ENCODE measurements at places on chromosomes 2 and 18.

- peak; percentile 44 for DNase-seq
Observed at GRCh38 chr2:21042958-21043743, 722 bp downstream of the APOB start.

GRCh38 chr2:101387151-101387834 is at the start of gene CREG2:
Gene CREG2 (minus strand): TSS chr2:101387503. CDS start chr2:101387457, 46 bp downstream.
- DNase-seq: peak; percentile 51

GRCh38 chr18:80210312-80211083 is 36.8 kb downstream of the PARD6G start:
- no peak for DNase-seq

GRCh38 chr18:36298126-36298741 is 721 bp downstream of the FHOD3 start:
- no peak for DNase-seq

- no peak for DNase-seq
Observed at GRCh38 chr2:150566289-150566688, 78.8 kb upstream of the RND3 start.

GRCh38 chr2:29613792-29614266 is 307.6 kb downstream of the ALK start:
- DNase-seq: no peak

GRCh38 chr2:15389895-15390294 is 171.2 kb downstream of the NBAS start:
- no peak for DNase-seq

GRCh38 chr2:23696752-23697045 is 230.2 kb downstream of the ATAD2B start:
- no peak for DNase-seq

DNA sequence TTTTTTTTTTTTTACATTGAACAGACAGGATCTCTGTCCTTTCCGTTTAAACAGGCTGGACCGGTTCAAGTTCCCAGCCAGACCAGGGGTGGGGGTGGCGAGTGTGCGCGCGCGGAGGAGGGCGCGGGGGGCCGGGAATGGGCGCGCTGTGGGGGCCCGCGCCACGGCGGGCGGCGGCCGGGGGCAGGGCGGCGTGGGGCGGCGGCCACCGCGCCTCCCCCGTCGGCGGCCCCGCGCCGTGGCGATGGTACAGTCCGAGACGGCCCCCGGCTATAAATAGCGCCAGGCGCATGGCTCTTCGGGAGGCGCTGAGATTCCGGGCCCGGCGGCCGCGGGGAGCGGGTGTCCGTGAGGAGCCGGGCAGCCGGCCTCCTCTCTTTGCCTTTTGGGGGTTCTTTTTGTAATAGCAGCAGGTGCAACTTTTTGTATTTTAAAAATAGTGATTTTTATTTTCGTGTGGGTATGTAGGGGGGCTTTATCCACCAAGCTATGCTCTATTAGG is 430 bp upstream of the CELF4 start:
- DNase-seq: no peak

GRCh38 chr2:72515696-72516095 is 310.1 kb downstream of the EXOC6B start:
- DNase-seq: no peak

DNA sequence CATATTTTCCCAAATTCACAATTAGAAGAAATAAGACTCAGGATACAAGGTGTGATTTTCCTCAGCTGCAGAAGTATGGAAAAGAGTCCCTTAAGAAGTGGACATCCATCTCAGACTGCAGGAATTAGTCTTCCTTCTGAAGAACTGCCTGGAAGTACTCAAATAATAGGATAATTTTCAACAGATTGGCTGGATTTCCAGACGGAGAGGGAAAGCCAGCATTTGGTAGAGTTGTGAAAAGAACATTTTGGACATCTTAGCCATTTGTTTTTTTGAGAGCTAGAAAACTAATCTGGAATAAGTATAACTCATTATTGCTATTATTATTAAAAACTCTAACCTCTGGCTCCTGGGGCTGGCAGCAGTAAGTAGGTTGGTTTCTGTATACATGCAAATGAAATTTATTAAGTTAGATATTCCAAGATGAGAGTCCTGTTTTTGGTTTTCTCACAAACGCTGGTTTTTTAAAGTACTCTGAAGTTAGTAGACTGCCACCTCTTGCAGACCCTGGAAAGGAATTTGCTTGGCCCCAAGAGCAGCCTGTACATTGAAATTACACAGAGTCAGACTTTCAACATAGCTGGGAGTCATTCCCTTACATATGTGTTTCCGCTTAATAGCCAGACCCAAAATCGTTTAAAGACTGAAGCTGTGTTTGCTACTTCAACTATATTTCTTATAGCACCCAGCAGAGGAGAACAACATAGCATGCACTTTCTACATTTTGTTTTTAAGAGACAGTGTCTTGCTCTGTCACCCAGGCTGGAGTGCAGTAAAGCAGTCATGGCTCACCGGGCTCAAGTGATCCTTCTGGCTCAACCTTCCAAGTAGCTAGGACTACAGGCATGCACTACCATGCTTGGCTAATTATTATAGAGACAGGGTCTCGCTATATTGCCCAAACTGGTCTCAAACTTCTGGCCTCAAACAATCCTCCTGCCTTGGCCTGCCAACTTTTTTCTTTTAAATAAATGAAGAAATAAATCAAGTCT is 142.4 kb downstream of the THADA start:
- no peak for DNase-seq

DNA sequence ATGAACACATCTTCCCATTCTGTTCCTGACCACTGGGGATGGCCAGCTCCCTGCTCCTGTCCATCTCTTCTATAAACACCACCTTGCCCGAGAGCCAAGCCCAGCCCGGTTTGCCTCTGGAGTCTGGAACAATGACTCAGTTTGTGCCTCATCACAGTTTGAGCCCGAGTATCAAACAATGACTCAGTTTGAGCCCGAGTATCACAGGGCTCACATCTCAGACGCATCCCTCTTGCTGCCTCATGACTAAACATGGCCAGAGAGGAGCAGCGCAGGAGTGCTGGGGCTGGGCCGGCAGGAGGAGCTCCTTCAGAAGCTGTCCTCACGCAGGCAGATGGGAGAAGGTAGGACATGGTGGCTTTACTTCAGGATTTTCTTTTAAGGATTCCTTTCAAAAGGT is 68.7 kb downstream of the PXDN start:
- no peak for DNase-seq

DNA sequence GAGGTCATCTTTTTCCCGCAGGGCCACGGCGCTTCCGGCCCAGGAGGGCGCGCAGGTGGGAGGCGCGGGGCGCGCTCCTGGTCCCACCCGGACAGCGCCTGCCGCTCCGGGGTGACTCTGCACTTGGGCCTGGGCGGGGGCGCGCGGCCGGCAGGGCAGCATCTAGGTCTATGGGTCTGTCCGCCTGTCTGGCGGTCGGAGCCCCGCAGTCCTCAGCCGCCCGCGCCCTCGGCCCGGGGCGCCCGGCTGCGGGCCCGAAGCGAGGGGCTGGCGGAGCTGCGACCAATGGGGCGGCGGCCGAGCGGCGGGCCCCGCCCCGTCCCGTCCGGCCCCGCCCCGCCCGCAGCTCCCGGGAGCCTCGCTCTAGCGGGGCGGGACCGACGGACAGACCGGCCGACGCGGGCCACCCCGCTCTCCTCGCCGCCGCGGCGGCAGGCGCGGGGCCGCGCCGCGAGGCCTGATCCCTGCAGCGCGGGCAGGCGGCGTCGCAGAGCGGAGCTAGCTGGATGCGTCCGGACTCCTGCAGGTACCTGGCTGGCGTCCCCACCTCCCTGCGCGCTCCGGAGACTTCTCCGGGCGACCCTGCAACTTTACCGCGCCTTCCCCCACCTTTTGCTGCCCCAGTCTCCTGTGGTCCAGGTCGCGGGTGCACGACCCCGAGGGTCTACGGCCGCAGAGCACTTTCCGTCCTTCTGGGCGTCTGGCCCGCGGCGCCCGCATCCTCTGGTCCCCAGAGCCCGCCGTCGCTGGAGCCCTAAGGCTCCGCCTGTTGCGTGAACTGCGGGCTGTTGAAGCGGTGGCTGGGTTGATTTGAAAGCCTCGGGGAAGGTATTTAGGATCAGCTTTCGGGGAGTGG is at the start of gene KCNS3:
TSS of gene KCNS3 (plus strand) at position 387 of the 856 bp plus-strand sequence. CDS start 52,342 bp downstream, outside the sequence.
- DNase-seq: no peak

- no peak for DNase-seq
Observed at GRCh38 chr18:45121146-45121545, 440.5 kb downstream of the SETBP1 start.

GRCh38 chr2:234741976-234742375 is 209.8 kb upstream of the SH3BP4 start:
- no peak for DNase-seq

Data from CD4-positive, alpha-beta T cell treated with Interleukin-1 beta for 1 hour (primary cell).